ENCODE measurements at places on chromosomes 12 and 14.
A peak's percentile ranks its signal among the peaks of the same experiment; 100 is the strongest.

GRCh38 chr14:76770521-76771436 is 9.5 kb downstream of the VASH1 start:
- H3K4me1 ChIP-seq, result peaks cover 33% of the 10 kb centered on the region
- DNase-seq, result no peak
- H3K36me3 ChIP-seq, result no peaks in the 10 kb centered on the region

- H3K4me3 ChIP-seq, result no peak within 1 kb of the TSS
- no peak for DNase-seq
- no peaks in the 10 kb centered on the region for H3K4me1 ChIP-seq
- H3K27me3 ChIP-seq, result no peaks in the 10 kb centered on the region
- no peak within 1 kb of the TSS for H3K27ac ChIP-seq
Measured at GRCh38 chr12:8123124-8123912, at the start of gene CLEC4A. Gene CLEC4A, plus strand, starts transcription at chr12:8123617. Its CDS starts 262 bp downstream, at chr12:8123879.

DNA sequence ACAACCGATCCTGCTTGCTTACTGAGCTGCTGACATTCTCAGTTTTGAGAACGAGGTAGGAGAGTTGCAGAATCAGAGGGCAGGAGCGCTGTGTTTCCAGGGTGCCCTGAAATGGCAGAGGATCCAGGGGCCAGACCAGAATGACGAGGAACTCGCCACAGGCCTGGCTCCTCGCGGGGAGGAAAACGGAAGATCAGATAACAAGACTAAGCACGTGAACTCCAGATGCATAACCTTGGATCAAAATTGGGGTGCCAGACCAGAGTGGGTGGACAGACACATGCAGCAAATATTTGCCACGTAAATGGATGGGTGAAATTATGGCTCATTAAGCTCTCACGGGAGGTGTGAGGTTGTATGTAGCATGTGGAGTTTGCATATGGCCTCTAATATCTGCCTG is 46.5 kb downstream of the ELK3 start:
- H3K27me3 ChIP-seq, result no peaks in the 10 kb centered on the region
- no peaks in the 10 kb centered on the region for H3K36me3 ChIP-seq
- H3K4me1 ChIP-seq, result peaks cover 5% of the 10 kb centered on the region
- peak overlapping the region; percentile 51 for H3K27ac ChIP-seq

DNA sequence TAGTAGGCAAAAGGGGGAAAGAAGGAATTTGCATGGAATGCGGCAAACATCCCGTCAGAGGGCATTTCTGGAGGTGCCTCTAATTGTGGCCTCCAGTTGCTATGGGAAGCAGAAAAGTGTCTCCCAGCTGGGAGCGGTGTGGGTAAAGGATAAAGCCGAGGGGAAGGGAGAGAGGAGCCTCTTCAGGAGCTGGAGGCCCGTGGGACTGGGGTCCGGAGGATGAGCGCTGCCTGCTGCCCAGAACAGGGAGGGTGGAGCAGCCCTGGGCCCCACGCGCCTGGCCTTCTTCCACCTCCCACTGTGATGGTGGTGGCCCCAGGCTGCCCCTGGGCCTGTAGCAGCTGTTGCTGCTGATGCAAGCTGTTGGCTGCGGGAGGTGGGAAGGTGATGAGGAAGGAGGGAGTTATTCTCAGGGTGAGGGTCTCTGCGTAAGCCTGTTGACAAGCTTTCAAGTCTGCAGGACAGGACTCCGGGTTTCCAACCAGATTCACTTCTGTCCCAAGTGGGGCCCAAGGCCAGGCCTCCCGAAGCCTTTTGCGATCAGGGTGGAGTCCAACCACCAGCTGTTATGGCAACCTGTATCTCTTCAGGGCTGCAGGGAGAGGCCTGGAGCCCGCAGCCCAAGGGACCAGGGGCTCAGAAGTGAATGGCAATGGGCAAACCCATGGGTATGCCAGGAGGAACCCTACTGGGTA is 19.1 kb upstream of the PGF start:
- H3K27me3 ChIP-seq, result no peaks in the 10 kb centered on the region
- no peak for DNase-seq
- no peaks in the 10 kb centered on the region for H3K36me3 ChIP-seq
- H3K4me1 ChIP-seq, result no peaks in the 10 kb centered on the region
- H3K27ac ChIP-seq, result no peak overlapping the region

- no peaks in the 10 kb centered on the region for H3K36me3 ChIP-seq
- peak overlapping the region; percentile 76 for H3K4me3 ChIP-seq
- no peak for DNase-seq
- no peaks in the 10 kb centered on the region for H3K27me3 ChIP-seq
- H3K4me1 ChIP-seq, result peaks cover 21% of the 10 kb centered on the region
Measured at GRCh38 chr12:754473-754820, 2.1 kb downstream of the WNK1 start.
